ENCODE measurements at places on chromosomes 6 and 20. TPM values are rescaled to one million over a fixed set of nuclear protein-coding genes. Genes with fewer than 3 reads are reported as not detected.

GRCh38 chr6:133749427-133749826 is 139.5 kb upstream of the TCF21 start:
- DNase-seq = no peak

Gene LPA
- total RNA-seq = not detected

DNA sequence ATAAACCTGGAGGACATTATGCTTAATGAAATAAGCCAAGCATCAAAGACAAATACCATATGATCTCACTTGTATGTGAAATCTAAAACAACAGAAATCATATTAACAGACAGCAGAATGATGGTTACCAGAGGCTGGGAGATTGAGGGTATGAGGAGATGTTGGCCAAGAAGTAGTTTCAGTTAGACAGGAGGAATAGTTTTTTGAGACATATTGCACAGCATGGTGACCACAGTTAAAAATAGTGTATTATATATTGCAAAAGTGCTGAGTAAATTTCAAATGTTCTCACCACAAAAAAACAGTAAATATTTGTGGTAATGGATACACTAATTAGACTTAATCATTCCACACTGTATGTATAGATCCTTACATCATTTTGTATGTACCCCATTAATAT is 1.8 kb downstream of the GABRR1 start:
- no peak for DNase-seq

- DNase-seq = peak; percentile 83
Observed at GRCh38 chr6:28218312-28219248, 6.5 kb upstream of the ZSCAN9 start.

- peak; percentile 76 for DNase-seq
Observed at GRCh38 chr6:44655412-44656342, 268.2 kb downstream of the CDC5L start.

Data from SJSA1 (cell line).